ENCODE measurements at places on chromosomes 7 and 10. TPM values are rescaled to one million over a fixed set of nuclear protein-coding genes. Genes with fewer than 3 reads are reported as not detected.
A peak's percentile ranks its signal among the peaks of the same experiment; 100 is the strongest.

Gene PTN
- total RNA-seq: not detected

Gene GNG11
- total RNA-seq: not detected

Gene SLC29A4
- total RNA-seq: 1.4 TPM

Gene ZNF273
- 10.2 TPM for total RNA-seq

Gene PPP1R3C
- total RNA-seq: 0.25 TPM

Gene CDC14C
- not detected for total RNA-seq

Gene ATG9B
- 12.3 TPM for total RNA-seq

Gene CALML3
- total RNA-seq: not detected

Gene SLC39A12
- total RNA-seq: not detected

Gene OTUD1
- 9.8 TPM for total RNA-seq

Gene C10orf67
- total RNA-seq: 0.60 TPM

Gene CCDC7
- 5.2 TPM for total RNA-seq

Gene ITPRID1
- not detected for total RNA-seq

Gene MYOZ1
- not detected for total RNA-seq

DNA sequence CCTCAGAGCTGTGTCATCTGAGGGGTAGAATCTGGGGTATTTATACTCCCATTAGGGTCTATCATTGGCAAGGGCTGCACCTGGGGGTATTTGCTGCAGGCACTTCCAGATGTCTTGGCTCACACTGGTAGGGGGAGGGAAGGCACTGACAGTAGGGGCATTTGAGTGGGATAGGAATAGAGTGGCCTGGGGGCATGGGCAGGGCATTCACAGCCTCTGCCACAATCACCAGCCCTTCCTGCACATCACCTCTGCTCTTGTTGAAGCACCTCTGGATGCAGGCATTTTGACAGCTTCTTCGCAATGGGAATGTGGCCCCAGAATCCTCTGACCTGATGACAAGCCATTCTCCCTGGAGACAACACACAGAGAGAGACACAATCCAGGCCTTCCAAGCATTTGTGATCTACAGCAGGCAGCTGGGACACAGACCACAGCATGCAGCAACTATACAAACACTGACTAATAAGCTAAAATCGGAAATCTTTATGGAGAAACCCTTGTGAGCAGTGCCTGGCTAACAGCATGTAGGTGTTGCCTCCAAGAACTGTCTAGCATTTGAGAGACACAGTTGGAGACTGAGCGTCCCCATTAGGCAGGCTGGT lies 178.5 kb downstream of the KCNMA1 start:
- no peak for DNase-seq

DNA sequence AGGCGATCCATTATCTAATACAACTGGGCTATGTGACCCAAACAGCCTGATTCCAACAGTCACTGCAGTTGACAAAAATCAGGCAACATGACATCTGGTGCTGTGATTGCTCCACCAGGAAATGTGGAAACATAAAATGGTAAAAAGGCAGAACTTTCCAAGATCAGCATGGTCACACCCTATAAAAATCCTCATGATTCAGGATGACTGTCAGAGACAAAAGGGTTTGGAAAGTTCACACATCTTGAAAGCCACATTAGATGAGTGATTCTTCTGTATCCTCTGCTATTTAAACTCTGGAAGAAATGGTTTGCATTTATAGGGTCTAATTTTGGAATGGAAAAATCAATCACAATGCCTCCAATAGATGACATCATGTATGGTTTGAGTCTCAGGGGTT lies 662.6 kb upstream of the IGFBP3 start:
- no peak for DNase-seq

GRCh38 chr10:22550732-22551131 lies 163.6 kb downstream of the PIP4K2A start:
- DNase-seq: peak; percentile 49

- DNase-seq: no peak
Observed at GRCh38 chr10:132054564-132054963, 11.2 kb upstream of the JAKMIP3 start.

DNA sequence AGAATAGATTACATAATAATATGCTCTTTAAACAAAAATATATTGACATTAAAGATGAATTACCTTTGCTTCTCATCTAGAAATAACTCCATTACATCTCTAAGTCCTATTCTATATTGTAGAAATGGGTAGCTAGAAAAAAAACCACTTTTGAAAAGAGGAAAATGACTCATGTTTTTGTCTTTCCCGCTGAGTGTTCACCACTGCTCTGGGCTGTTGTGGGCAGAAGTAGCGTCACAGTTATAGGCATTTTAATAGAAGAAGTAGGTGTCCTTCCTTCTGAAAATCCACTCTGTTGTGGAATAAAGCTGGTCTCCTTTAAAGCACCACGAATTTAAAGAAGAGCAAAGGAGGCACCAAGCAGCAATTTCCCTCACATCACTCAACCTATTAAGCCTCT lies 117.6 kb upstream of the NFE2L3 start:
- DNase-seq: no peak

- DNase-seq: no peak
Observed at GRCh38 chr7:35993113-35993512, 159.9 kb upstream of the EEPD1 start.

GRCh38 chr7:126001349-126001748 lies 1071.7 kb upstream of the POT1 start:
- no peak for DNase-seq

DNA sequence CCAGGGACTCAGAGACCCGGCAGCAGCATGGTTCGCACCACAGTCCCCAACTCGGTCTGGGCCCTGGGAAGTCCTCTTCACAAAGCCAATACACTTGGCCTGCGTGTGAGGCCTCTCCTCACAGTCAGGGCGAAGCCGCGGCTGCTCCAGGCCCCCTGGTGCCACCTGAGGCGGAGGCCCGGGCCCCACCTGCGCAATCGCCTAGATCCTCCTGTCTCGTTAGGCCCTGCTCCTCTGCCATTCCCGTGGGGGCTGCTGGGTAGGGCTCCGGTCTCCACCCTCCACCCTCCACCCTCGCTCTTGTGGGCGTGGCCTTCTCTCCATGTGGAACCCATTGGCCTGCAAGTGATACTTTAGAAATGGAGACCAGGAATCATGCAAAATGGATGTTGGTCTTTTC lies 553.3 kb downstream of the INHBA start:
- no peak for DNase-seq

DNA sequence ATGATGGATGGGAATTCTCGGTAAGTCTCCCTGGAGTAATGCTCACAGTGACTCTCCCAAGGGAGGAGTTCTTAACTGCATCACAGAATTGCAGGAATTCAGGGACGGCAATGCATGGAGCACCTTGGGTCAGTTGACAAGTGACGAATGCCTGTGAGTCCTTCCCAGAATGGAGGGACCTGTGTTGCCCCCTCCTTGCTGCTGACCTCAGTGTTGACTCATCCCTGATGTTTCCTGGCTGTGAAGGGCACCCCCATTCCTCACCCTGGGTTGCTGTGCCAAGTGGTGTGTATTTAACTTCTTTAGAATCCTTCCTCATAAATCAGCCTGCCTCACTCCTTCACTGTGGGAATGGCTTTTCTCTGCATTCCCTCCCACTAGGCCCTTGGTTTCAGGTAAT lies 98.9 kb downstream of the LRMDA start:
- no peak for DNase-seq

GRCh38 chr10:114281461-114281860 lies 42.4 kb downstream of the VWA2 start:
- DNase-seq: no peak

DNA sequence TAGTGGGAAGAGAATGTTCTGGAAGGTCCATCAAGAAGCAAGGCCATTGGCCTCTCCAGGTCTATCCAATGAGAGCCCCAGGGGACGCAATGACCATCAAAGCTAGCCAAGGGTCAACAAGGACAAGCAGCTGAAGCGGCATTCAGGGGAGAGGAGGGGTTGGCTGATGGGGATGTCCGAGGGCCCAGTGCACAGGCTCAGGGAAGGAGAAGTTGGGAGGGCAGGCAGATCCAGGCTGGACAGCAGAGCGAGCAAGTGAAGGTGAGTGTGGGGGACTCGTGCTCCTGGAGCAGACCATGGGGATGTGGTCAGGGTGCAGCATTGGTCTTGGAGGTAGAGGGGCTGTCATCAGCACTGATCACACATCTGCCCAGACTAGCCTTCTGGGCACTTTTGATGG lies 275.4 kb upstream of the TCERG1L start:
- no peak for DNase-seq

- no peak for DNase-seq
Observed at GRCh38 chr10:123607386-123607785, 58.8 kb upstream of the GPR26 start.

- DNase-seq: no peak
Observed at GRCh38 chr10:32970910-32971309, 12.9 kb upstream of the ITGB1 start.

DNA sequence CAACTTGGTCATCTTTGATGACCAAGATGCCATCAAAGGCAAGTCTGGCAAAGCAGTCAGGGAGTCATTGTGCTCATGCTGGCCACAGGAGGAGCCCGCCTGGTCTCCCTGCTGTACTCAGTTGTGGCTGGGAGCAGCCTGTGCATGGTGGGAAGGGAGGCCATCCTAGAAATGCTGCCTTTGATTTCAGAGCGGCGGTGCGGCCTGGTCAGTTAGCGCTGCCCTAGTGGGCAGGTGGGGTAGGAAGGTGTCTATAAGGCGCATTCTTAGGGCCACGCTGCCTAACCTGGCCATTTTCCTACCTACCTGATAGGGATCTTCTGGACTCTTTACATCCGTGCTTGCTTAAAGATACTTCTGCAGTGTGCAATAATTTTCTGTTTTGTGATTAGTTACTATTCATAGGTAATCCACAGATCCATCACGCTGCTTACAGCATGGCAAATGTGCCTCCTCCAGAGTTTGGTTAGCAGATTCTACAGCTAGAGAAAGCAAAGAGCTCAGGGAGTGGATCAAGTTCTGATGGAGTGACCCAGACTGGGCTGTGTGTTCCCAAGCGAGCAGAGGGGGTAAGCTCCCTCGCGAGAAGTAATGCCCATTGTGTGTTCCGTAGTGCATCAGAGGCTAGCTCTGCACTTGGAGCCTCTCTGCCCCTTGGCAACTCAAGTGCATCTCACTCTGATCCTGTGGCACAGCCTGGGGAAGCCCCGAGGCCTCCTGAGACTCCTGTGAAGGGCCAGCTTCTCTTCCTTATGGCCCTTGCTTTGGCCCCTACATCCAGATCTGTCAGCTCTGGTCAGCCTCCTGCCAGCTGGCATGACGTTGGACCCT lies 970.1 kb upstream of the ZNF722 start:
- DNase-seq: no peak

DNA sequence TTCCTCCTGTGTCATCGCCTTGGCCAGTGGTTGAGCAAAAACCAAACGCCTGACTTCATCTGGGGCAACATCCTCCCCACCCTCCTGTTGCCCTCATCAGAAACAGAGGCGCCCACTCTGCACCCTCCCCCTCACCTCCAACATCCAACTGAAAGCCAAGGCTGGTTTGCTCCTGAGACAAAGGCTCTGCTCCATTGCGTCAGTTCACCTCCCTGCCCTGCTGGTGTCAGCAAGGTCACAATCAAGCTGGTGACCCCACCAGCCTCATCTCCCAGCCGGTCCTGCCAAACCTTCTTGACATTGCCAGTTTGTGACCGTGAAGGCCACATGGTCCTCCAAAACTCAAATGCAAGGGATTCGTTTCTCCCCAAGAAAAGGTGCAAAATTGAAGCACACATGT lies 131.7 kb upstream of the ADAM12 start:
- no peak for DNase-seq

GRCh38 chr7:45031829-45032228 lies 31.8 kb downstream of the CCM2 start:
- DNase-seq: no peak

- no peak for DNase-seq
Observed at GRCh38 chr10:101442456-101442800, 88.5 kb downstream of the BTRC start.

DNA sequence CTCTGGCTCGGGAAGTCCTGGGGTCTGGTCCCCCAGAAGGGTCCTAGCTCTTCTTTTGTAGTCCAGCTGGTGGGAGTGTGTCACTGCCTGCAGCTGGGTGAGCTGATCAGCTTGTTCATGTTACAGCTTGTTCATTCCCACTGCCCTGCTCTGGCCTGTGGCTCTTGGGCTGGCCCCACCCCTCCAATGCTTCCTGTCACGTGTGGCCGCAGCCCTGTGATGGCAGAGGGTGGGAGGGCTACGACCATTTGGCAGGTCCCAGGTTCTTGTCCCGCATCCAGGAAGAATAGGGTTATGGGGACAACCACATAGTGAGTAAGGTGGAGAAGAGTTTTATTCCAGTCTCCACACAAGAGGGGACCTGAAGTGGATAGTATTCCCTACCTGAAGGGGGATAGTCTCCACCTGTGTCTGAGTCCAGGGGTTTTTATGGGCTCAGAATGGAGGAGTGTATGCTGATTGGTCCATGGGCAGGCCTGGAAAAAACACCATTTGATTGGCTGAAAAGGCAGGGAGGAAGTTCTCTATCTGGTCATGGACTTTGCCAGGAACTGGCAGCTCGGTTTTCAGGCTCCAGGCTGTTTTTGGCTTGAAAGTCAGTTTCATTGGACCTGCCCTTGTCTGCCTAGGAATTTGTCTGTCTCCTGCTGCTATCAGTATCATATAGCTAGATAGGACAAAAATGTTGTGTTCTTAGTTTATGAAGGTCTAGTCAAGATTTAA lies 13.1 kb downstream of the SDHAF3 start:
- DNase-seq: no peak

GRCh38 chr7:42053834-42054233 lies 183.2 kb downstream of the GLI3 start:
- DNase-seq: no peak

GRCh38 chr7:78734626-78735025 lies 718.8 kb downstream of the MAGI2 start:
- no peak for DNase-seq
